ENCODE measurements at places on chromosomes 12 and 14. TPM values are rescaled to one million over a fixed set of nuclear protein-coding genes. Genes with fewer than 3 reads are reported as not detected.
A peak's percentile ranks its signal among the peaks of the same experiment; 100 is the strongest.

DNA sequence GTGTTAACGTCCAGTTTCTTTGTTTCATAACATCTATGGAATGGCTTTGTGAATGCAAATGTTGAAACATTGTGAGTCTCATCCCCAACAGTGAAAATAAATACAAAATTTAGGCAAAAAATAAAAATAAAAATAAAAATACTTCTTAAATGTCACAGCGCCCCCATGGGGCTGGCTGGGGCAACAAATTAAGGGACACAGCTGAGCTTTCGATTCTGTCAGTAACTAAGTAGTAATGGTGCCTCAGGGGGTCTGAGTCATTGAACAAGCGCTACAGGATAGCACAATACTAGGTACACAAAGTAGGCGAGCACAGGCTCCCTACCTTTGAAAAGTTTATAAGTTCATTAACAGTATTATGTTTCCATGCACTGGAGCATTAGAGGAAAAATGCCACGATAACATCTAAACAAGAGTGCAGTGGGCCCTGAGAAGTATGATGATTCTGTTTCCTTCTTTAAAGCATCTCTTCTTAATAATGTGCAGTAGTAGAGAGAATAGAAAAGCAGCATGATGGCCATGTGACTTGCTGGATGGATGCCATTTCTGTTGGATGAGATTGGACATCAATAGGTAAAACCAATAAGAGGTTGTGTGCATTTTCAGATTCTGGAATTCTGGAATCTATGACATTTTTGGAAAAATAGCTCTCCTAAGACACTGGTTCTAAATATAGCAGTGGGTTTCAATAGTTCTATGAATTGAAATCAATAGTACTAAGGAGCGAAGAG lies 667.2 kb downstream of the DIO2 start:
- DNase-seq: no peak

- DNase-seq: peak; percentile 43
Measured at GRCh38 chr14:74838166-74838565, 37.8 kb downstream of the PROX2 start.

DNA sequence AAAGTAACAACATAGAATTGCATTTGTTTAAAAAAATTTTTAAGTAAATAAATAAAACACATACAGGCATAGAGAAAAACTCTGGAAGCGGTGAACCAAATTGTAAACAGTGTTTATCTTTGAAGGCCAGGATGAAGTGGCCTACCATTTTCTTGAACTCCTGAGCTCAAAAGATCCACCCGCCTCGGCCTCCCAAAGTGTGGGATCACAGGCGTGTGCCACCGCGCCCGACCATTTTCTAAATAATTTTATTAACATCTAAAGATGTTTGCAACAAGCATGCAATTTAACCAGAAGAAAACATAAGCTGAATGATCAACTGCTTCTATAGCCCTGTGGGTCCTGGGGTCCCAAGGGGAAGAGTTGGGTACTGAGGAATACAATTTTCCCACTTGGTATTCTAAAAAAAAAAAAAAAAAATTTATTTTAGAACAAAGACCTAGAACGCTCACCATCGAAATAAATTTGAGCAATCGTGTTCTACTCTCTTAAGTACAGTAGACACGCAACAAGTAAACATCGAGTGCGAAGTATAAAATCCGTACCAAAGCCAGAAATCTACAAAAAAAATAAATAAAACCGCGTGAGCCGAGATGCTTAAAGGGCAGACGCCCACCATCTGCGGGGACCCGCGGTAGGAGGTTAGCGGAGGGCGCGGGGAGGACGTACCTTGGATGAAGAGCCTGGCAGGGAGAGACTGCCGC lies 484 bp downstream of the MIS18BP1 start:
- no peak for DNase-seq

DNA sequence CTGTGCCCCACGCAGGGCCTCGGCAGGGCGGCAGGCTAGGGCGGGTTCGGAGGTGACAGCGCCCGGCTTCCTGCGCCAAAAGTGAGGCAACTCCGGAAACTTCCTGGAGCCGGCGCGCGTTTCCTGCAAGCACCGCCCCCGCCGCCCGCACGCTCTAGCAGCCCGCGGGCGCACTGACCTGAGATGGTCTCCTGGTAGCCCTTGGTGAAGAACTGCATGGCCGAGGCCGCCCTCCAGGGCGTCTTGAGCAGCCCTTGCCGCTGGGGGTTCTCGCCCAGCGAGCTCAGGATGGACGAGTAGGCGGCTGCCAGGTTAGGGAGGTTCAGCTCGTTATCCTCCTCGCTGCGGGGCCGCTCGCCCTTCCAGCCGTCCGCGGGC lies 494 bp downstream of the GCH1 start:
- peak; percentile 84 for DNase-seq

DNA sequence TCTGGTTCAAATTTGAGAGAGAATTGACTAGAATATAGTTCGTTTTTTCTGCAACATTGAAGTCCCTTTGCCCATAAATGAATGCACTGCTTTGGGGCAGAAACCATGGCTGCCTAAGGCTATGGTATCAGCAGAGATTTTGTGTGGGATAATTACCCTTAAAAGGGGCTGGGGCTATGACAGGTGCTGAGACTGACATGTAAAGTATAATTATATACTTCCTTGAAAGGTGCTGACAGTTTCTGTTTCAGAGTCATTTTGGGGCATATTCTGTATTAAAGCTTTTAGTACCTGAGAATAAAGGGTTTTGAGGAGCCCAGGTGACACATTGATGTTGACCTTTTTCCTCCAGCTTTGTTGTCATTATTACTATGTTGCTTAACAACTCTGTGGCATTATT lies 150.3 kb upstream of the PTPRQ start:
- DNase-seq: no peak

OVCH1 gene
- not detected for total RNA-seq

All from CD8-positive, alpha-beta memory T cell (primary cell).